ENCODE measurements at places on chromosomes 7 and 10. TPM values are rescaled to one million over a fixed set of nuclear protein-coding genes. Genes with fewer than 3 reads are reported as not detected.

CFAP70 gene
- 11.5 TPM for total RNA-seq

NAT16 gene
- 0.26 TPM for total RNA-seq

C10orf90 gene
- total RNA-seq, result not detected

VWA2 gene
- total RNA-seq, result 10.5 TPM

LHFPL3 gene
- not detected for total RNA-seq

SLC16A12 gene
- 26.7 TPM for total RNA-seq

GHRHR gene
- total RNA-seq, result not detected

DNA sequence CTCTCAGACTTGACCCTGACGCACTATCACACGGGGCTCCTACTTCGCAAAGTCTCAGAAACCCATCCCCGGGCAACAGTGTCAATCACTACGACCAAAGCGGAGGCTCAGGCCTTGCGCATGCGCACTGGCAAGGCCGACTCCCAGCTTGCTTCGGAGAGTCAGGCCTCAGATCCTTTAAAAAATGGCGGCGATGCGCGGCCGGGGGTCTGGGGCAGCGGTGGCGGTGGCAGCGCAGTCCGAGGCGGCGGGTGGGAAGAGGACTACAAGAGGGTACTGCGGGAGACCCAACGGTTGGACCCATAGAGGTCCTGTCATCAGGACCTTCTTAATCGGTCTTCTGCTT lies 196.9 kb downstream of the ZNF716 start:
- no peaks in the 10 kb centered on the region for H3K27me3 ChIP-seq
- no peaks in the 10 kb centered on the region for H3K4me1 ChIP-seq
- no peak overlapping the region for H3K27ac ChIP-seq
- H3K4me3 ChIP-seq, result no peak overlapping the region
- DNase-seq, result no peak

DNA sequence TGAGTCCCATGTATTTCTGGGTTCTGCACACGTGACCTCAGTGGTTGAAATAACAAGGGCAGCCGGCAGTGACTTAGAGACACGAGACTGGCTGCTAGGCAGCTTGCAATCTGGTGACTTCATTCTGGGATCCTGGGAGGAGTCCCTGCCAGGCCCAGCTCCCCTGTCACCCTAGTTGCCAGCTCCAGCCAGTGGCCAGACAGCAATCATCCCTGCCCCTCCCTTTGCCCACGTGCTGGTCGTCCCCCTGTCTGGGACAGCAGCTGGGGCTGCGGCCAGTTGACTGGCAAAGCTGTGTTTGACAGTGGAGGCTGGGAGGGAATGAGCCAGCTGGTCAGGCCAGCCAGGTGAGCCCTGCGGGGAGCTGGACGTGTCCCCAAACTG lies 30.0 kb downstream of the ADGRA1 start:
- H3K4me3 ChIP-seq, result no peak overlapping the region
- no peak overlapping the region for H3K27ac ChIP-seq
- H3K36me3 ChIP-seq, result no peaks in the 10 kb centered on the region
- no peaks in the 10 kb centered on the region for H3K27me3 ChIP-seq
- no peaks in the 10 kb centered on the region for H3K4me1 ChIP-seq

DNA sequence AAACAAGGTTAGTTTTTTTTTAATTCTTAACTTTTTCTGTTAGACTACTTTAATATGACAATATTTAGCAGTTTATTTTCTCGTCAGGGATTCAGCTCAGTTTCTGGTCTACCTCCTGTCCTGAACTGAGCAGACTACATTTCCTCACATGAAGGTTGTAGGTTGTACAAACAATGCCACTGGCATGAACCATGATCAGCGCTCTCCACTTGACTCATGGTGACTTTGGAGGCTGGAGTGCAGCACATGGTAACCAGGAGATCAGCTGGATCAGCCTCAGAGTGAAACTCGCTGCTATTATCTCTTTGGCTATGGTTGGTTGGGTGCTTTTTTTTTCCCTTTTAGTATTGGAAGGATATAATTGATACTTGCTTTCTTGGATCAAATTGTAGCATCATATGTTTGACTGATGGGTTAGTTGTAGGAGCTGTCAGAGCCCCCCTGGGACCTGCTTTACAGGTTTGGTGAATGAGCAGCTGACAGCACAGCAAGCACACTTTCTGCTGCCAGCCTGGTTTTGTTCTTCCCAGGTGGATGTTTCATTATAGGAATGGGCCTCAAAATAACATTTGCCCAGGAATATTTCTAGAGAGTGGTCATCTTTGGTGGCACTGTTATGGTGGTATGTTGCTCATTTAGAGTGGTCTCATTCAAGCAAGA lies 556.4 kb downstream of the AUTS2 start:
- no peak for DNase-seq
- no peaks in the 10 kb centered on the region for H3K36me3 ChIP-seq
- H3K27ac ChIP-seq, result no peak overlapping the region
- no peaks in the 10 kb centered on the region for H3K27me3 ChIP-seq

DNA sequence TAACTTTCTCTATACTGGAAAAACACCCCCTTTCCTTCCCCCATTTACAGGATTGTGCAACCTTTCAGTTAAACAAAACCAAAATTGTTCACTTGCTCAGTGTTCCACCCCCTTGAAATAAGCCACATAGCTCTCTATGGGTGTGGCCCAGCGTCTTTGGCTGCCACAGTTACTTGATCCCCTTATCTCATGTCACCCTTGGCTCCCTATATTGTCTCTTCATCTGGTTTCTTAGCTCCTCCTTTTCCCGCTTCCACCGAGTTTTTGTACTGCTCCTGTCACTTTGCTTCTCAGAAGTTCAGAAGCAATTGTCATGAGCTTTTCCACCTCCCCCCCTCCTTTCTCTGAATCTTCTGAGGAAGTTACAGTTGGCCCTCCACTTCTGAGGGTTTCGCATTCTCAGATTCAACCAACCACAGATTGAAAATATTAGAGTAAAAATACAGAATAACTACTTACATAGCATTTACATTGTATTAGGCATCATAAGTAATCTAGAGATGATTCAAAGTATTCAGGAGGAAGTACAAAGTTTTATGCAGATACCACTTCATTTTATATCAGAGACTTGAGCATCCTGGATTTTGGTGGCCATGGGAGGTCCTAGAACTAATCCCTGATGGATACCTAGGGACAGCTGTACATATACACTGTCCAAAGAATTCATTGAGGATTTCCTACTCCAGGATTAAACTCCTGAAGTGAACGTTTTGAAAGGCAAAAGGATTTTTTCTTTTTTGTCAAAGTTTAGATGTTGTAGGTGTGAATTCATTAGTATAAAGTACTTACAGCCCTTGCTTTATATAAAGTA lies 60.4 kb downstream of the ADD3 start:
- no peaks in the 10 kb centered on the region for H3K27me3 ChIP-seq
- DNase-seq, result no peak
- peak overlapping the region; percentile 24 for H3K27ac ChIP-seq

DNA sequence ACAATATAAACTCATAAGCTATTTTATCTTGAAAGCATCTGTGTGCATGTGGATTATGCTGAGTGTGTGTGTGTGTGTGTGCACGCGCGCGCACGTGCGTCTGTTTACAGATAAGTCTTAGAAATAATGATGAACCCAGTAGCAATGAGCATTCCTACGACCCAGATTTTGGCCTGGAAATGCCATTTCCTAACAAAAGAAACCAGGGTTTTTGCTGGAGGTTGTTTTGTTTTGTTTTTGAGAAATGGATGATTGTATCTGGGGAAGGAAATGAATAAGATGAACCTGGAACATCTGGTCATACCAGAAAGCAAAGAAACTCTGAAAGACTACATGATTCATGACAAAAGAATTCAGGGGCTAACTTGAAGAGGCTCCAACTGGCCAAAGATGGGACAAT lies 22.1 kb upstream of the LMOD2 start:
- H3K27ac ChIP-seq, result no peak overlapping the region
- no peaks in the 10 kb centered on the region for H3K27me3 ChIP-seq
- no peaks in the 10 kb centered on the region for H3K4me1 ChIP-seq

GRCh38 chr10:1377740-1378397 lies 321.7 kb downstream of the WDR37 start:
- no peak for DNase-seq
- no peak overlapping the region for H3K27ac ChIP-seq
- no peak overlapping the region for H3K4me3 ChIP-seq
- no peaks in the 10 kb centered on the region for H3K36me3 ChIP-seq

GRCh38 chr7:112225006-112225405 lies 18.5 kb downstream of the ZNF277 start:
- H3K27ac ChIP-seq, result no peak overlapping the region
- H3K4me1 ChIP-seq, result peaks cover 24% of the 10 kb centered on the region
- H3K27me3 ChIP-seq, result no peaks in the 10 kb centered on the region
- no peak overlapping the region for H3K4me3 ChIP-seq
- no peak for DNase-seq

GRCh38 chr7:140656548-140657515 lies 15.9 kb upstream of the ADCK2 start:
- peak; percentile 68 for DNase-seq
- H3K27me3 ChIP-seq, result no peaks in the 10 kb centered on the region

DNA sequence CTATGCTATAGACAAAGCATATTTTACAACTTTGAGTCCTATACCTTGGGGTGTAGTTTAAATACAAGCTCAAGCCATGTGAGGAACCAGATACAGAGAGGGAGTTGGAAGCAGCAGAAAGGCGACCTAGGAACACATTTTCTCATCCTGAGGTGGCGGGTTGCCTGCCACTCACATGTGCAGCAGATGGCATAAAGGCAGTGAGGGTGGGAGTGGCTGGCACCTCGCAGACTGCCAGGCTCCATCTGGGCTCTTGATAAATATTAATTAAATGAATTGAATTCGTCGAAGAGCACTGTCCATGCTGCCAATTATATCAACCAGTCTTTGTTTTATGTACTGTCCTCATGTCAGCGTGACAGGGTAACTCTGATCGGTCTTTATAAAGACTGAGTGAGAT lies 79.0 kb upstream of the SEMA3C start:
- no peak overlapping the region for H3K4me3 ChIP-seq
- no peaks in the 10 kb centered on the region for H3K4me1 ChIP-seq
- no peak for DNase-seq
- no peaks in the 10 kb centered on the region for H3K36me3 ChIP-seq

DNA sequence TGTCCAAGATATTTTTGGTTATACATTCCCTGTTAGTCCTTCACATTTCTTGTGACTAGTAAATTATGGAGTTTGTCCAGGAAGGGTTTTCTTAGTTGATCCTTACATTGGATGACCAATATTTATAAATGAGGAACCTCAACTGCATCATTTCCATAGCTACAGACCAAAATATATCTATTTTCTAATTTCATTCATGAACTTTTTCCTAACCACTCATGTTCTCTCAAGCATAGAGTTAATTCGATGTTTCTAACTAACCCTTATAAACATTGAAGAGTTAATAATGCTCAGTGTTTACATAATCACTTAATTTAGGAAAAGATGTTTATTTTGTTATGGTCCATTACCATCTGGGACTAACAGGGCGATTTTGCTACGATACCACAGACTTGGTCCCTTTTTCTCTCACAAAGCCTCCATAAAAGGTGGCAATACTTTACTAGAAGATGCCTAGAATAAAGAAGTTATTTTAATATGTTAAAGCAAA lies 591.0 kb downstream of the MAGI2 start:
- H3K36me3 ChIP-seq, result no peaks in the 10 kb centered on the region
- DNase-seq, result no peak
- H3K27ac ChIP-seq, result no peak overlapping the region
- H3K4me1 ChIP-seq, result no peaks in the 10 kb centered on the region
- no peak overlapping the region for H3K4me3 ChIP-seq

DNA sequence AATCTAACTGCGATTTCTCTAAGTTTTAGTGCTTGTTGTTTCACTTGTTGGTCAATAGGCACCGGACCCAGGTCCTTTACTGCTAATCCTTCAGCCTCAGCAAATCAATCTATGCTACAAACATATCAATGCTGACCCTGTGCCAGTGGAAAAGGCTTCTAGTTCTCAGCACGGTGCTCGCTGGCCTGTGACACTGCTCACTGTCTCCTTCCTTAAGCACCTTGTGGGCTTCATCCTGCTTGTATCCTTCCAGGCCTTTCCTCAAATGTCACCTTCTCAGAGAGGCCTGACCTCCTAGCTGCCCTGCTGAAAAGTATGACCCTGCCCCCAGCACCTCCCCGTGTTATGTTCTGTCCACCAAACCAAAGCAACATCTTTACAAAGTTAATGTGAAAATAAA lies 201.2 kb upstream of the FRMD4A start:
- DNase-seq, result peak; percentile 38
- H3K27me3 ChIP-seq, result no peaks in the 10 kb centered on the region
- peak overlapping the region; percentile 87 for H3K27ac ChIP-seq
- no peak overlapping the region for H3K4me3 ChIP-seq

GRCh38 chr7:50362712-50363282 lies 58.3 kb downstream of the IKZF1 start:
- H3K4me3 ChIP-seq, result no peak overlapping the region

DNA sequence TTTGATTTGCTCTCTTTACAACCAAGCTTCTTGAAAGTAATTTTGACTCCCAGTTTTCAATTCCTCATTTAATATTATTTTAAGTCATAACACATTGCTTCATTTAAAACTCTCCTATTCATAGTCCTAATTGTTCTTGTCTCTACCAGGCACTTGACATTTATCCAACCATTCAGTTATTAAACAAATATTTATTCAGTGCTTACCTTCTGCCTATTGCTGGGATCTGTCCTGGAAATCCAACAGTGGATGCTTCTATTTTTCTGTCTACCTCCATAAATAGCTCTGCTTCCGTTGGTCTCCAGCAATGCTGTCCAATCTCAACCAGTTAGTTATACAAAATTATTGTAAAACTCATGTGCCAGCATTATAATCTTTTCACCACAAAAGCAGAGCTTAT lies 615.1 kb downstream of the ZWINT start:
- H3K27me3 ChIP-seq, result no peaks in the 10 kb centered on the region
- H3K27ac ChIP-seq, result no peak overlapping the region
- H3K4me1 ChIP-seq, result no peaks in the 10 kb centered on the region
- no peak for DNase-seq
- no peak overlapping the region for H3K4me3 ChIP-seq
- H3K36me3 ChIP-seq, result no peaks in the 10 kb centered on the region

- H3K27ac ChIP-seq, result no peak overlapping the region
- H3K27me3 ChIP-seq, result no peaks in the 10 kb centered on the region
- H3K4me3 ChIP-seq, result no peak overlapping the region
- peaks cover 9% of the 10 kb centered on the region for H3K36me3 ChIP-seq
- peaks cover 10% of the 10 kb centered on the region for H3K4me1 ChIP-seq
These were observed 16.0 kb downstream of the HIF1AN start for GRCh38 chr10:100551738-100552137.

GRCh38 chr10:25938405-25938804 lies 4.4 kb downstream of the MYO3A start:
- H3K4me1 ChIP-seq, result peaks cover 14% of the 10 kb centered on the region
- no peaks in the 10 kb centered on the region for H3K27me3 ChIP-seq
- H3K36me3 ChIP-seq, result no peaks in the 10 kb centered on the region
- no peak for DNase-seq

GRCh38 chr10:124569623-124570470 lies 108.2 kb downstream of the LHPP start:
- DNase-seq, result no peak
- no peak overlapping the region for H3K27ac ChIP-seq
- no peaks in the 10 kb centered on the region for H3K36me3 ChIP-seq
- no peaks in the 10 kb centered on the region for H3K27me3 ChIP-seq
- H3K4me1 ChIP-seq, result peaks cover 16% of the 10 kb centered on the region
- H3K4me3 ChIP-seq, result no peak overlapping the region

Data from body of pancreas (tissue), 4 donors.